ENCODE measurements at places on chromosomes 6 and 20.

- DNase-seq: no peak
Measured at GRCh38 chr20:31908016-31908415, 37.6 kb downstream of the TTLL9 start.

- no peak for DNase-seq
Measured at GRCh38 chr20:22490287-22491193, 93.8 kb downstream of the FOXA2 start.

DNA sequence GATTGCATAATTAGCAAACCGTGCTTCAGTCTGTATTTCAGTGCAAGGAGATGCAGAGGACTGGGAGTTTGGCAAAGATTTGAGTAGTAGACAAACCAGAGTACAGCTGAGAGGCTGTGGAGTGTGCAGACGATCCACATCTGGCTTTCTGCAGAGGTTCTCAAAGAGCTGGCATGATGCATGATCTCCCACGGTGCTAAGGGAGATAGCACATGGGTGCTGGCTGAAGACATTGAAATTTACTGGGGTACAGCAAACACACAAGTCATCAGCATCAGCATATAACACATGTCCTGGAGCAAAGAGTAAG, 79.0 kb upstream of the FAM184A start:
- DNase-seq: no peak

- DNase-seq: no peak
Measured at GRCh38 chr6:160238278-160238711, 20.3 kb downstream of the SLC22A2 start.

GRCh38 chr20:59820204-59821041, 113.0 kb downstream of the SYCP2 start:
- peak; percentile 12 for DNase-seq

DNA sequence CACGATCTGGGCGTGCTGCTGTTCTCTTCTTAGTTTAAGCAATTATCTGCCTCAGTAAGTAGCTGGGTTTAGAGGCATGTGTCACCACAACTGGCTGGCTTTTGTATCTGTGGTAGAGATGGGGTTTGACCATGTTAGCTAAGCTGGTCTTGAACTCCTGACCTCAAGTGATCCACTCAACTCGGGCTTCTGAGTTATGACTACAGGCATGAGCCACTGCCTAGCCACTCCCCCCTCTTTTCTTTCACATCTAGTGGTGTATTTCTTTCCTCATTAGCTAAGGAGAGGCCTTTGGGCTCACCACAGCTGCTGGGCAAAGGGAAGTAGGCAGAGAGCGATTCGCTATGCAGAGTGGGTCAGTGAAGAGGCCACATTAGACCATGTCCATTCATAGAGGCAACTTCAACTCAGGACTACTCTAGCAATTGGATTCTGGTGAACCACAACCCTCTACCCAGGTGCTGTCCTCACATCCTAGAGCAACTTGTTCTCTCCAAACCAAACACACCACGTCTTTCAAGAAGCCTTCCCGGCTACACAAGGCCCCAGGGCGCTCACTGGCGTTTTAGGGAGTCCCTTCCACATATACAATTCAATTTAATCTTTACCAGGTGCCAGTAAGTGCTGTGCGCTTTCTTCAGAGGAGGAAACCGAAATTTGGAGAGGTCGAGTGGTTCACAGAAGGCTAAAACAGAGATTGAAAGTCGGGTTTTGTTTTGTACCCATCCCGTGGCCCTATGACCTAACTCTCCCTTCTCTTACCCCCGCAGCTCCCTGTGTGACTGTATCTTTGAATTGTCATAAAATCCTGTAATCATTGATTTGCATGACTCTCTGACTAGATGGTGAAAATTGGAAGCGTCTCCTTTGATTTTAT, 26.5 kb upstream of the GFOD1 start:
- DNase-seq: no peak

GRCh38 chr6:128275681-128276080, 244.7 kb downstream of the PTPRK start:
- DNase-seq: no peak

DNA sequence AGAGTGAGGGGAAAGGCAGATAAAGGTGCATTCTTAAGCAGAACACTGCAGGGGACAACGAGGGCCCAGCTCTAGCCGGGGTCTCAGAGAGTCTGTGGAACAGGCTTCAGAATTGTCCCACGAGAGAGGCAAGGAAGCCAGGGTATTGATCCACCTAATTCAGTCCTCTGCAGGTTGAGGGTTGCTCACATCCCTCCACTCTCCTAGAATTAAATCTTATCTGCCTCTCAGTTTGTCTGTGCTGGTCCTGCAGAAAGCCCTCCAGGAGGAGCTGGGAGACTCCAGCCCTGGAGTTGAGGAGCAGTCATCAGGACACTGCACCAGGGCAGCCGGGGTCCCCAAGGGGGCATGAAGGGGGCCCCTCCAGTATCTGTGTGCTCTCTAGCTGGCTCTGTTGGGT, 39.1 kb downstream of the SLC24A3 start:
- no peak for DNase-seq

- DNase-seq: no peak
Measured at GRCh38 chr20:48684501-48685041, 143.2 kb downstream of the PREX1 start.

GRCh38 chr20:6468423-6469116, 298.9 kb upstream of the BMP2 start:
- no peak for DNase-seq

GRCh38 chr6:53282741-53283140, 66.0 kb downstream of the ELOVL5 start:
- DNase-seq: no peak

- DNase-seq: no peak
Measured at GRCh38 chr6:136502786-136503185, 47.4 kb downstream of the MAP7 start.

DNA sequence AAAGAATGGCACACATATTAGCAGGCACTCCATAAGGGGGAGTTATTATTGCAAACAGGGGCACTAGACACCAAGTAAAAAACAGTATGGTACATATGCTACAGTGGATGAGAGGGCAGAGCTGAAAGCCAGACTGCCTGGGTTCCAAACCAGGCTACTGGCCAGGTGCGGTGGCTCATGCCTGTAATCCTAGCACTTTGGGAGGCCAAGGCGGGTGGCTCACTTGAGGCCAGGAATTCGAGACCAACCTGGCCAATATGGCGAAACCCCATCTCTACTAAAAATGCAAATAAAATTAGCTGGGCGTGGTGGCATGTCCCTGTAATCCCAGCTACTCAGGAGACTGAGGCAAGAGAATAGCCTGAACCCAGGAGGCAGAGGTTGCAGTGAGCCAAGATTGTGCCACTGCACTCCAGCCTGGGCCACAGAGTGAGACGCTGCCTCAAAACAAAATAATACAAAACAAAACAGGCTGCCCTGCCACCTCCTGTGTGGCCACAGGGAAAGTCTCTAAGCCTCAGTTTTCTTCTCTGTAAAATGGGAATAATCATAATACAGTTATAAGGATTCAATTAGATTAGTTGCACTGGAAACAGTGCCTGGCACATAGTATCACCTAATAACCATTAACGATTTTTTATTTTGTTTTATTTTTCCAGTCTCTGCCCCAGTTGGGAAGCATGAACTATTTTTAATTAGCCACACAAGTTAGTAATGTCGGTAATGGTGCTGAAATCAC, 7.5 kb upstream of the TTPAL start:
- no peak for DNase-seq

GRCh38 chr6:105483492-105483891, 80.6 kb upstream of the PREP start:
- no peak for DNase-seq

DNA sequence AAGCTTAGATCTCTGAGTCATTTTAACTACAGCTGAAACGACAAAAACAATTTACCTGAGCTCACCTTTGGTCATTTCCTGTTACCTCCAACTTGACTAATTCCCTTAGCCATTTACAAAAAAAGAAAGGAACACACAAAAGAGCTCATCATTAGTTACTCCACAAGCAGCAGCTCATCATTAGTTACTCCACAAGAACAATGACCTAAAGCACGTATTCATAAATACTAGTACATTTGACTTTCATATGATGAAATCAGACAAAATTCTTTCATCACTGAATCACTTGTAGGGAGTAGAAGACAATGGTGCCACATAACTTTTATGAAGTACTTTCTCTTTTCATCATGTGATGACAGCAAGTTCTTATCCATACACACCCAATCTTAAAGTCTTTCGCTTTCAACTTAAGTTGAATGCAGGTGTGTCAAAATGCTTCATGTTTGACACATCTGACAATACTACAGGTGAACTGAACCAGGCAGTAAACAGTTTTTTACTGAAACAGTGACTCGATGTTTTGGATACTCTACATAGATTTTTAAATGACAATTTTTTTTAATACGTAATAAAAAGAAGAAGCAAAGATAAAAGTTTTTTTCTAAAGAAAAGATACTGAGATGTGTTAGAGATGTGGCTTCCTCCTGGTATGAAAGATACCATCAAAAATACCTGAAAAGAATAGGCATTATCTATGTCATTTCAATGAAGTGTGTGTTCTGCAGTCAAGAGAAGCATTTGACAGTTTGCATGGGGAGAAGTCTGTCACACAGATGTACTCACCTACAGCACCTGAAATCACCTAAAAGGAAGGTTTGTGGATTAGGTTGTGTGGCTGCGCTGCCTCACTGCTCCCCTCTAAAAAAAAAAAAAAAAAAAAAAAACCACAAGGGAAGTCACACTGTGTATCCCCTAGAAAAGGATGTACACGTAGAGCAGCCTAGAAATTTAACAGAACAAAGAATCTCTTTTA, 109.1 kb downstream of the PRDM1 start:
- no peak for DNase-seq

- peak; percentile 34 for DNase-seq
Measured at GRCh38 chr20:1330075-1330830, 1.3 kb upstream of the SDCBP2 start.

GRCh38 chr6:159422041-159422984, 253.1 kb downstream of the FNDC1 start:
- no peak for DNase-seq

- no peak for DNase-seq
Measured at GRCh38 chr6:148973538-148974208, 226.8 kb downstream of the UST start.

GRCh38 chr6:43369174-43370002, at the start of gene ZNF318:
ZNF318 (minus strand) TSS chr6:43369647; CDS start chr6:43369365, 282 bp downstream.
- peak; percentile 93 for DNase-seq

DNA sequence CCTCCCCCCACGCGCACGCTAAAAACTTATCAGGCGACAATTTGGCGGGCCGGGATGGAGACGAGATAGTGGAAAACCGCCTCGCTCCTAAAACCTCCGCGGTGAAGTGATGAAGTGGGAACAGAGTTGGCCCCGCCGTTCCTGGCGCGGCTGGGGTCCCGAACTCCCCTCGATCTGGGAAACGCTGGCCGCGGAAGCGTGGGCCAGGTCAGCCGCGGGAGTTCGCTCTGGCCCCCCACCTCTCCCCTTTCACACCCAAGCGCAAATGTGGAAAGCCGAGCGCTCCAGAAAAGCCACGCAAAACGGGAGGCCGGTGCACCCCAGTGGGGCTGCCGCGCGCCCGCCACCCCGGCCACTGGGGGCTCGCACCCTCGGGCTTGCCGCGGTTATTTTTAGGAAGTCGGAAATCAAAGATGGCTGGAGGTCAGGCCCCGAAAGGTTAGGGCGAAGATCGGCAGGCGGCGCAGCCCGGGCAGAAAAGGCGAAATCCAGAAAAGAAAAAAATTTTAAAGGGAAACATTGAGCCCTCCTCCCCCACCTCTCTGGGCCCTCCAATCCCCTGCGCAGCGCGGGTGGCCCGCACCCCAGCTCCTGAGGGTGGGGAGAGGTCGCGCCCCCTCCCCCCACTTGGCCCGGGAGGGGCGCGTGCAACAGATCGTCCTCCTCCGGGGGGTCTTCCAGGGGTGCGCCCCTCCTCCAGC, 1.0 kb downstream of the SALL4 start:
- DNase-seq: no peak

DNA sequence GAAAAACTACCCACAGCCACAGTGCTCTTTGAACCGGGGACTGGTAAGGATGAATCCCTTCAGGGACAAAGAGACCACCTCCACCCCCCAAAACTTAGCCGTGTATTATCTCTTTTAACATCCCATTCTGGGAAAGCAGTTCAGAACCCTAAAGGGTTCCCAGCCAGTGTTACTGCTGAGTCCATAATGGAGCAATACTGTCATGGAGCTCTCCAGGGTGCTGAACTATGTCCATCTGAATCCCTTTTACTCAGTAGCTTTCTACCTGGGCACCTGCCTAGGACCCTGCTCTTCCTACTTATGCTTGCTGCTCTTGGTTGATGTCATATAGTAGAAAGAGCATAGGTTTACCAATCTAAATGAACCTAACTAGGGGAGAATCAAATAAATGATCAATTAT, 22.3 kb upstream of the SAYSD1 start:
- peak; percentile 57 for DNase-seq

GRCh38 chr20:2527762-2528161, 8.6 kb upstream of the TMC2 start:
- no peak for DNase-seq

DNA sequence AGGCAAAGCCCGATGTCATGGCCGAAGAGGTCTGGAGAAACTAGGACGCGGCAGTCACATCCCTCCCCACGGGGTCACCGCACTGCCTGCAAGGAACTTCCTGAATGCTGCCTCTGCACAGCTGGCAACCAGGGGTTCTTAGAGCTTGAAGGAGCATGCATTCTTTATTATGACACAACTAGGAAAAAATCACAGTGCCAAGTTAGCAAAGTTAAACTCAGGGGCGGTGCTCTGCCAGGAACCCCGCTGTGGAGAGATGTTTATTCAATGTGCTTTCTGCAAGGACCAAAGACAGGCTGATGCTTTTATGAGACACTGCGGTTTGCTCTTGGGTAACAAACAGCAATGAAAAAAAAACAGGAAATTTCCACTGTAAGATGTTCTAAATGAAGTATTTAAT, 287.3 kb upstream of the FOXQ1 start:
- no peak for DNase-seq

GRCh38 chr20:47963022-47963421, 177.7 kb upstream of the SULF2 start:
- DNase-seq: no peak

GRCh38 chr6:147905711-147906110, 397.2 kb downstream of the SAMD5 start:
- DNase-seq: no peak

GRCh38 chr6:22764496-22764895, 195.1 kb downstream of the HDGFL1 start:
- DNase-seq: no peak

GRCh38 chr6:99912657-99913056, 81.4 kb downstream of the MCHR2 start:
- no peak for DNase-seq

GRCh38 chr6:64404396-64404795, 768.8 kb downstream of the PHF3 start:
- no peak for DNase-seq

GRCh38 chr6:158868890-158869825, 50.0 kb upstream of the EZR start:
- DNase-seq: peak; percentile 97

GRCh38 chr6:124822204-124822613, 140.0 kb upstream of the RNF217 start:
- DNase-seq: no peak

GRCh38 chr6:68738039-68738438, 103.0 kb downstream of the ADGRB3 start:
- DNase-seq: no peak

- no peak for DNase-seq
Measured at GRCh38 chr20:10527781-10528180, 92.7 kb downstream of the SLX4IP start.
